ENCODE measurements at places on chromosomes 3 and 15. TPM values are rescaled to one million over a fixed set of nuclear protein-coding genes. Genes with fewer than 3 reads are reported as not detected.
A peak's percentile ranks its signal among the peaks of the same experiment; 100 is the strongest.

DNA sequence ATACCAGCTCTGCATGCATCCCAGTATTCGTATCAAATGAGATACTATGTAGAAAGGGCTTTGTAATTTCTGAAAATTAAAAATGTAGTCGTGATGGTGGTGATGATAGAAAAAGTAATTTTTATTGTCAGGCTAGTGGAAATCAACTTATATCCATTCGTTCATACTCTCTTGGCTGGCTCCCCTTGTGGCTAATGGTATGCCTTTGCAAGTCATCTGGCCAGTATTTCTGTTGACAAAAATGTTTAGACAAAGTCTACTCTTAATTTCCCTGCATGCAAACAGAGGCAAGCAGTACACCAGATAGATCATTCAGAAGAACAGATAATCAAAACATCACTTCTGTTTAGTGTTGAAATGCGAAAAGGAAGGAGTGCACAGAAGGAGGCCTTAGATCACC lies 49.6 kb upstream of the DUT start:
- no peak for DNase-seq

The TASOR gene
- total RNA-seq: 81.3 TPM

GRCh38 chr15:62494197-62494596 lies 329.1 kb upstream of the C2CD4B start:
- DNase-seq: no peak

The MUC20 gene
- 0.78 TPM for total RNA-seq

- DNase-seq: peak; percentile 80
Measured at GRCh38 chr15:59997070-59997701, 6.9 kb upstream of the FOXB1 start.

- DNase-seq: no peak
Measured at GRCh38 chr3:95394286-95394685, 1331.4 kb downstream of the NSUN3 start.

The ZNF860 gene
- 0.19 TPM for total RNA-seq
